ENCODE measurements at places on chromosomes 5 and 9.

DNA sequence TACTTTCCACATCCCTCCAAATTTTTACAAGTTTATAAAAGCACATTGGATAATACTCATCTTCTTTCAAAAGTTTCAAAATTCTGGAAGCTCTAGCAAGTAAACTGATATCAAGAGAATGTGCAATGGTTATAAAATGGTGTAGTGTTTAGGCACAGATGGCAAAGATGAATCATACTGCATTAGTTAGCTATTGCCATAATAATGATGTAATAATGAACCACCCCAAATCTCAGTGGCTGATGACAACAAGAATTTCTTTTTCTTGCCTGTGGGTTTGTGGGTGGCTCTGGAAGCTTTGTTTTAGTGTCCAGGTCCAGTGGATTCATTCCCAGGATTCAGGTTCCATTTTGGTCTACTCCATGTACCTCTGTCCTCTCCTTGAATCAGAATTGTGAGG is 319.0 kb downstream of the BRINP1 start:
- no peak for DNase-seq

DNA sequence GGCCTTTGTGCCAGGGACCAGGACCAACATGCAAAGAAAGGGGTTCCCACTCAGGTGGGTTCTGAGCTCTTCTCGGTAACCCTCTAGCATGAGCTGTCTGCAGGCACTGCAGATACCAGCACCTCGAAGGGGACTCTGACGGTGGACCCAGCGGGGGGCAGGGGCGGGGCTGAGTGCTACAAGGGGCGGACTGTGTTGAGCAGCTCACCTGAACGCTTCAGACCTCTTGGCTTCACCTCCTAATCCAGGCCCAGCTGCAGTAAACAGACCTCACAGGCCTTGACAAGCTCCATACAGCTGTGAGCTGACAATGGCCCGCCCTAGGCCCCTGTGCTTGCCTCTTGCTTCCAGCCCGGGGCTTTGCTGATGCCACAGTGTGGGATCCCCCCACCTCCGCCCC is 48.4 kb downstream of the C9orf50 start:
- no peak for DNase-seq

DNA sequence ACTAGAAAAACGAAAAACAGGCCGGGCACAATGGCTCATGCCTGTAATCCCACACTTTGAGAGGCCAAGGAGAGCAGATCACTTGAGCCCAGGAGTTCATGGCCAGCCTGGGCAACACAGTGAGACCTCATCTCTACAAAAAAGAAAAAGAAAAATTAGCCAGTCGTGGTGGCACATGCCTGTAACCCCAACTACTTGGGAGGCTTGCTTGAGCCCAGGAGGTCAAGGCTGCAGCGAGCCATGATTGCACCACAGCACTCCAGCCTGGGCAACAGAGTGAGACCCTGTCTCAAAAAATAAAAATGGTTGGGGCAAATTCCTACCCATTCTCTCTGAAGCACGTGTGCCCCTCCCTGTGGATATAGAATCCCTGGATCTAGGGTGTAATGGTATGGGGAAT is 8.4 kb upstream of the CFAP157 start:
- DNase-seq = no peak

DNA sequence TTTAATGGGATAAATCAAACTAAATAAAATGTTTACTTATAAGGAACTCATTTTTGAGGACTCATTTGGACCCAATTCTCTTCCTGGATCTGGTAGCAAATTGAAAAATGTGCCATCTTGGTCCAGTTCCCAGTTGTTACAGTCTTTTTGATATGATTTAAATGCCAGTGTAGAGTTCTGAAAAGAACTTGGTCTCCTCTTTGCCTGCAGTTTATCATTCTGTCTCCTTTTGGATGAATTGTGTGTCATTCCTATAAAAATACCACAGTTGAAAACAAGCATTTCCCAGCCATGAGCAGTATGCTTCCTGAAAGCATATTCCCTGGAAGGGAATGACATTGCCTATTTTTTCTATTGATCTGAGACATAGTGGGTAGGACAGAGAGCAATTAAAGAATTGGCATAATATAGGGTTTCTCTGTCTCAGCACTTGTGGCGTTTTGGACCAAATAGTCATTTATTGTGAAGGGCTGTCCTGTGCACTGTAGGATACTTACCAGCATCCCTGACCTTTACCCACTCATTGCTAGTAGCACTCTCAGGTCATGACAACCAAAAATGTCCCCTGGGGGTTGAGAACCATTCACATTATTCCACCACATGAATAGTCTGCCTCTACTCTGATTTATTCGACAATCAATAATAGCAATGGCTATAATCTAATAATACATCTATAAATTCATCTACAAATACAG is 181.8 kb downstream of the NXNL2 start:
- no peak for DNase-seq

DNA sequence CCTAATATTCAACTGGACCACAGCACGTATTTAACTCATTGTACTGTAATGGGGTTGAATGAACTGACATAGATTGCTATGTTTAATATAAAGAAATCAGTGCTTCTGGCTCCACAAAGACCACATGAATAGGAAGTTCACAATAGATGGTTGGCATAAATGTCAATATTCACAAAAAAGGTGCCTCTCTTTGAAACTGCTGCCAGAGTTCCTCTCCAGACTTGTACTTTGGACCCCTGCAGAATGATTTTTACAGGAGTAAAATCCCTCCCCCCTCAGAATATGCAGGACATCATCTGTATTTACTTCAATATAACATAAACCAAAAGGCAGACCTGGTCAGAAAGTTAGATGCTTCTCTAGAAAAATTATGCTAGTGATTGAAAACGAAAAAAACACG is 508.5 kb upstream of the DAP start:
- no peak for DNase-seq

GRCh38 chr5:98604301-98604700 is 169.2 kb upstream of the RGMB start:
- DNase-seq = no peak

DNA sequence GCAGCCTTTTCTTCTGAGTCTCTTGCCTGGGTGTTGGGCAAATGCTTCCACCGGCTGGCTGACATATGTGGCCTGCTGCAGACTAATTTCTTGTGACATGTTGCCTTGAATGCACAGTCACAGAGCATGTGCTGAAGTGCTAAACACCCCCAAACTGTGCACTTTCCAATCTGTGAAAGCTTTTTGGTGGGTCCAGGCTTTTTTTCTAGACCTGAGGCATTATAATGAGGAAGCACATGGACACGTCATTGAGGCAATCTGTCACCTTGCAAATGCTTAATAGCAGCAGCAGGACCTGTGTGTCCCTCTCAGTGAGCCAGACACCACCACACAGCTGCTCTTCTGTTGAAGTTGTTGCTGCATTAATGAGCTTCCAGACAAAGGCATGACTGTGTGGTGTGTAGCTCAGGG is 274.7 kb downstream of the ELAVL2 start:
- no peak for DNase-seq

- DNase-seq = no peak
These were observed 140.2 kb downstream of the ALDH1A1 start for GRCh38 chr9:72812559-72813111.

- DNase-seq = no peak
These were observed 15.7 kb downstream of the SLC6A3 start for GRCh38 chr5:1429496-1429895.

DNA sequence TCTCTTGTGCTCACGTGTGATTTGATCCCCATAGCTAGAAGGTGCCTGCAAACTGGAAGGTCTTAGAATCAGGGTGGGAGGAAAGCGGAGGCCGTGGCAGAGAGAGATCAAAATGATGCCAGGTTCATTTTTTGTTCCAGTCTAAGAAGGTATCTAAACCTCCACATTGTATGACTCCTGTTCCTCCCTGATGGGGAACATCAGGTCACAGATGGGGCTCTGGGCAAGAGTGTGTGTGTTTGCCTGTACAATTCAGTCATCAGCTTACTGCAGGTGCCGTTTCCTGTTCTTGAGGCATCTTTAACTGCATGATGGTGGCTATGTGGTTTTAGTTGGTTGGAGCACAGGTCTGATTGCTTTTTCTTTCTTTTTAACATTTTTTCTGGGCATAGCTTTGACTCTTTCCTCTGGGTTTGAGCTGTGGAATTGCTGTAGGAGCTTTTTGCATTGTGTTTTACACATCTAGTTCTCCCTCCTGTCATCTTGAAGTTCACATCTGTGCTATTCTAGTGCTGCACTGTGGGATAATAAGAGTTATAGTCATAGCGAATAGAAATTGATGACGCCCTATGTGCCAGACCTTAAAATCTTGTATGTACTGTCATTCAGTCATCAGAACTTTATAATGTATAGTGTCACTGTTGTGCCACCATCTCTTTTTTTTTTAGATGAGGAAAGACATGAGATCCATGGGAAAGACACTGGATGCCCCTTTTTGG is 30.8 kb downstream of the ARHGAP26 start:
- no peak for DNase-seq

DNA sequence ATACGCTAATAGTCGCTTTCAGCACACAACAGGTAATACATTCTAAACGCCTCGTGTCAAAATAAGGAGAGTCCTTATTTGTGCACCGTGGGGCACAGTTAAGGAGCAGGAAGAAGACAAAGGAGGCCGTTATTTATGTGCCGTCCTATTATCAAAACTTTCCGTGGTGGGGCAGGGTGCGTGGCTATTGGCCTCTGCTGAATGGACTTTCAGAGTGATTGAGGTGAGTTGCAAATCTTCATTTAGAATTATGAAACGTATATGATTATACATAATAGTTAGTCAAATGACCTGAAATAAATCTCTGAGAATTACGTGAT is 833 bp downstream of the C5orf24 start:
- no peak for DNase-seq

DNA sequence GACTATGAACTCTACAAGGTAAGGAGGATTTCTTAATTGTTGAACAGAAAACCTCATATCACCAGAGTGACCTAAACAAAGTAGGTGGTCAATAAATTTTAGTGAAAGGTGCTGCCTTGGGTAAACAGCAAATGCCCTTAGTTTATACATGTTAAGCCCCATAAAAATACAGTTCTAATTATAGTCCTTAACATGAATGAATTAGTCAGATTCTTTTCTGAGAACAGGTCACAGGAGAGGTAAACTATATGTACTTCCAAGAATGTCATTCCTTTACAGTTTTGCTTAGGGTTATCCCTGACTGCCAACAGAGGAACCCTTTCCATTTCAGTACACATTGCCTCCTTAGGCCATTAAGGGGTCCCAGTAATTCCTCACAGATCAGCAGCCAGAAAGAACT is 64.9 kb downstream of the PLPP1 start:
- DNase-seq = no peak
